Cerebellum (tissue), 4 donors: ENCODE measurements at places on chromosomes 13 and 19.
A peak's percentile ranks its signal among the peaks of the same experiment; 100 is the strongest.

GRCh38 chr19:56120371-56121179 lies 520 bp downstream of the ZNF787 start:
- peak; percentile 80 for DNase-seq

GRCh38 chr13:49681842-49682435 lies 9.3 kb downstream of the EBPL start:
- DNase-seq, result no peak

GRCh38 chr19:35509861-35510625 lies 3.4 kb downstream of the DMKN start:
- DNase-seq, result peak; percentile 70

DNA sequence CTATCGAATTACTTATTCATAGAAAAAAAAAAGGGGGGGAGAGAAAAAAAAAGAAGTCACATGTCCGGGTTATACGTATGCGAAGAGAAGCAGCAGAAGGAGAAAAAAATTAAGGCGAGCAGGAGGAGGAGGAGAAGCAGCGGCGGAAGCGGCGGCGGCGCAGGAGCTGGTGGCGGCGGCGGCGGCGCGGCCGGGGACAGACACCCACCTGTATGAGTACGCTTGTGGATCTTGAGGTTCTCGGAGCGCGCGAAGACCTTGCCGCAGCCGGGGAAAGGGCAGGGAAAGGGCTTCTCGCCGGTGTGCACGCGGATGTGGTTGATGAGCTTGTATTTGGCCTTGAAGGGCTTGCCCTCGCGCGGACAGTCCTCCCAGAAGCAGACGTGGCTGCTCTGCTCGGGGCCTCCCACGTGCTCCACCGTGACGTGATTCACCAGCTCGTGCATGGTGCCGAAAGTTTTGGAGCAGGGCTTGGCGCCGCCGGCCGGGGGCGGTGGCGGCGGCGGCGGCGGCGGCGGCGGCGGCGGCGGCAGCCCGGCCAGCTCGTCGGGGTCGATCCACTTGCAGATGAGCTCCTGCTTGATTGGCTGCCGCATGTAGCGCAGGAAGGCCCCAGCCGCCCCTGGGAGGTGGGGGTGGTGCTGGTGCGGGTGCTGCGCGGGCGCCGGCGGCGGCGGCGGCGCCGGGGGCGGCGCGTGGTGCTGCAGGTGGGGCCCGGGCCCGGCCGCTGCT lies 1.5 kb downstream of the ZIC5 start:
- no peak for DNase-seq
